ENCODE measurements at places on chromosomes 11 and 22.

DNA sequence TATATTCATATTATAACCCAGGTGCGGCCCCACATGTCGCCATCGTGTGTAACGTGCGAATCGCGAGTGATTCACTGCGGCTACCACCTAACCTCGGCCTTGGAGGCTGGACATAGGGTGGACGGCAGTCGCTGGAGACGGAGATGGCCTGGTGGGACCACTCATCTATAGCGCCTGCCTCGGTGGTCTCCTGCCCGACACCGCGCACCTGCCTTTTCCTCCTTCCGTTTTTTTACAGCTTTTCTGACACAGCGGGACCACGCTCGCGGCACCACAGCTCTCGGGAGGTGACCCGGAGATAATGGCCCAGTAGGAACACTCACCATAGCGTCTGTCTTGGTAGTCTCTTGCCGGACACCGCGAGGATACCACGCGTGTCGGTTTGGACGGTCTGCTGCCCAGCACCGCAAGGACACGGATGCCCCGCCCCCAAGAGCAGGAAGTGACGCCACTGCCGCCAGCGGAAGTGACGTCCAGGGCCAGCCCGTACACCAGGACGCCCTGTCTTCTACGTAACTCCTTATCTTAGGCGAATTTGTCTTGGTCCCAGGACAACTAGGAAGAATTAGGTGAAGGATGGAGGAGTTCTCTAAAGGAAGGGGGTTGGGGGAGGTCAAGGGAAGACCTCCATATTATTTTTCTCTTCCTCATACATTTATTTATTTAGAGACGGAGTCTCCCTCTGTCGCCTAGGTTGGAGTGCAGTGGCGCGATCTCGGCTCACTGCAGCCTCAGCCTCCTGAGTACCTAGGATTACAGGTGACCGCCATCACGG lies 6.4 kb downstream of the SNU13 start:
- DNase-seq = no peak

- DNase-seq = no peak
Measured at GRCh38 chr11:117511483-117511930, 183.9 kb downstream of the CEP164 start.

GRCh38 chr11:54558919-54559318 lies 44.9 kb downstream of the OR4C46 start:
- DNase-seq = no peak

- no peak for DNase-seq
Measured at GRCh38 chr11:63770763-63771162, 2.2 kb upstream of the ZFTA start.
